Activated T-helper 1 cell treated with anti-CD3 and anti-CD28 coated beads, Interleukin-12 subunit alpha, Interleukin-12 subunit beta, Interleukin-2, Interleukin-4 antibody, amounts not matched to agents 30 ng/mL and 10 ng/mL and 1 ng/mL, durations not matched to agents 14 hours and 24 hours and 36 hours (primary cell): ENCODE measurements at places on chromosomes 4 and X. TPM values are rescaled to one million over a fixed set of nuclear protein-coding genes. Genes with fewer than 3 reads are reported as not detected.

The CNOT6L gene
- total RNA-seq: 119 and 121 TPM in 2 replicates

The PARM1 gene
- total RNA-seq: not detected in 2 replicates

The MMRN1 gene
- not detected in 2 replicates for total RNA-seq

The SLC9A7 gene
- total RNA-seq: 36.9 and 39.6 TPM in 2 replicates

The PAGE1 gene
- not detected in 2 replicates for total RNA-seq

The MAOB gene
- not detected in 2 replicates for total RNA-seq

The SSX2B gene
- total RNA-seq: not detected in 2 replicates

The RHOXF1 gene
- not detected in 2 replicates for total RNA-seq

The HTATSF1 gene
- total RNA-seq: 50.2 and 54.2 TPM in 2 replicates

GRCh38 chrX:3317191-3317718 is 29.2 kb downstream of the MXRA5 start:
- H3K4me3 ChIP-seq: no peak overlapping the region
- no peaks in the 10 kb centered on the region for H3K36me3 ChIP-seq
- H3K27ac ChIP-seq: no peak overlapping the region
- H3K4me1 ChIP-seq: no peaks in the 10 kb centered on the region

DNA sequence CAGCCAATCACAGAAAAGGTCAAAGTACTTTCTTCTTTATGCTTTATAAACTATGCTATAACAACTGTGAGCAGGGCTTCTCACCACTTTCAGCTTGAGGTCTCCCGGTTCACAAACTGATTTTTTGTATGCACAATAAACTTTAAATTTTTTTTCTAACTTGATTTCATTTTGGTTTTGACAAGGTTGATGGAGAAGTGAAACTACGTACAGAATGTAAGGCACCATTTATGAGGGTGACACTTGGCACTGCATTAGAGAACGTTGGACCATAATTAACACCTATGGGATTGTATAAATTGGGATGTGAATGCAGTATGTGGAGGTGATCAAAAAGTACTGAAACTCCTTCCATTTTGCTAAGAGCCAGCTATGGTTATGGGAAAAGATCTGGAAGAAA is 857.9 kb upstream of the HTR2C start:
- no peak for DNase-seq
- no peak overlapping the region for H3K27ac ChIP-seq
- no peaks in the 10 kb centered on the region for H3K36me3 ChIP-seq
- no peaks in the 10 kb centered on the region for H3K4me1 ChIP-seq
- no peaks in the 10 kb centered on the region for H3K27me3 ChIP-seq

DNA sequence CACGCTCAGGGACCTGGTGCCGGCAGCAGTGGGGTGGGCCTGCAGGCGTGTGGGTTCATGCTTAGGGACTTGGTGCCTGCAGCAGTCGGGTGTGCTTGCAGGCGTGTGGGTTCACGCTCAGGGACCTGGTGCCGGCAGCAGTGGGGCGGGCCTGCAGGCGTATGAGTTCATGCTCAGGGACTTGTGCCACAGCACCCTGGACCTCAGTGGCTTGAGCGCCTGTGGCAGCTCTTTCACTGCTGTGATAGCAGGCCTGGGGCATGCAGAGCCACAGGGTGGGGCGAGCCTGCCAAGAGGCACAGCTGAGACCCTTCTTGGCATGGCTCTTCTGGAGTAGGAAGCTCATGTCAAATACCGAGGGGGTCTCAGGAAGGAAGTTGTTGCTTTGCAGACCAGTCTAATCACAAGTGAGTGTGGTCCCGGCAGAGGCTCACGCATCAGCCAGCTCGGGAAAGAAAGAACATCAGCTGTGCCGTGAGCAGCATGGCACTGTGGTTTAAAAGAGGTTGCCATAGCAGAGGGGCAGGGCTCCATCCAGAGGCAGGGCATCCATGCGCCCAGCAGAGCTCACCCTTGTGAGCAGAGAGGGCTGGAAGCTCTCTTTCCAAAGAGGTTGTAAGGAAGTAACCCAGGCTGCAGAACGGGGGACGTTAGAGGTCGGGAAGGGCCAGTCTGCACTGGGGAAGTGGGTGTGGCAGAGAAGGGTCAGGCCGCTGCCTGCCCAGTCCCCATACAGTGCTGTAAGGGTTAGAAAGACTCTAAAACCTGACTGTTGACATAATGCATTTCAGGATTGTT is 21.1 kb downstream of the PIGG start:
- H3K27ac ChIP-seq: no peak overlapping the region
- H3K4me1 ChIP-seq: no peaks in the 10 kb centered on the region
- H3K27me3 ChIP-seq: no peaks in the 10 kb centered on the region
- no peak for DNase-seq
- peaks cover 65% of the 10 kb centered on the region for H3K36me3 ChIP-seq

GRCh38 chrX:57172544-57172943 is 35.3 kb upstream of the SPIN2A start:
- no peaks in the 10 kb centered on the region for H3K27me3 ChIP-seq
- no peaks in the 10 kb centered on the region for H3K4me1 ChIP-seq
- H3K36me3 ChIP-seq: no peaks in the 10 kb centered on the region
- no peak for DNase-seq

GRCh38 chr4:168891086-168891485 is 119.0 kb downstream of the CBR4 start:
- DNase-seq: no peak
- no peaks in the 10 kb centered on the region for H3K4me1 ChIP-seq
- no peaks in the 10 kb centered on the region for H3K36me3 ChIP-seq
- no peaks in the 10 kb centered on the region for H3K27me3 ChIP-seq

- H3K27me3 ChIP-seq: no peaks in the 10 kb centered on the region
- H3K36me3 ChIP-seq: peaks cover 11% of the 10 kb centered on the region
- DNase-seq: peak; percentile 22
- peak overlapping the region; percentile 99 for H3K27ac ChIP-seq
- peaks cover 45% of the 10 kb centered on the region for H3K4me1 ChIP-seq
- peak overlapping the region; percentile 97 for H3K4me3 ChIP-seq
Measured at GRCh38 chr4:83285055-83285407, 433 bp upstream of the COQ2 start.

GRCh38 chr4:102308032-102308799 is 37.1 kb downstream of the SLC39A8 start:
- peaks cover 36% of the 10 kb centered on the region for H3K36me3 ChIP-seq
- DNase-seq: no peak
- no peak overlapping the region for H3K4me3 ChIP-seq
- no peak overlapping the region for H3K27ac ChIP-seq

- H3K4me3 ChIP-seq: no peak overlapping the region
- H3K4me1 ChIP-seq: peaks cover 8% of the 10 kb centered on the region
- no peak for DNase-seq
- H3K27me3 ChIP-seq: peaks cover 55% of the 10 kb centered on the region
- no peak overlapping the region for H3K27ac ChIP-seq
- no peaks in the 10 kb centered on the region for H3K36me3 ChIP-seq
Measured at GRCh38 chr4:76252271-76252653, 741 bp downstream of the FAM47E start.

DNA sequence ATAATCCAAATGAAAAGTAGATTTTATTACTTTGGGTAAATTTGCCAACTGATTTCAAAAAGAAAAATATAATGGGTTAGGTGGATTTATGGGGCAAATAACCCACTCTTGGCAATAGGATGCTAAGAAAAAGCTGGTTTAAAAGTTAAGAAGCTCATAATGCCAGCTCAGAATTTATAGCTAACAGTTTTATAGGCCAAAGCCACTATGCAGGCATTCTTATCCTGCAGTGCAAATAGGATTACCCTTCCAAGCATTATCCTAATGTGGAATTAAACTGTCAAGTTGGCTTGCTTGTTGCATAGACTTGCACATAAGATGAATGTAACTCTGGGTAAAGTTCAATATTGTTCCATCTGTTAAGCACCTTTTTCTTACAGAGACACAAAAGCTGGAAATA is 703.0 kb downstream of the PCDH18 start:
- H3K27ac ChIP-seq: no peak overlapping the region
- H3K36me3 ChIP-seq: no peaks in the 10 kb centered on the region
- no peak overlapping the region for H3K4me3 ChIP-seq
- no peaks in the 10 kb centered on the region for H3K4me1 ChIP-seq

- H3K27me3 ChIP-seq: peaks cover 2% of the 10 kb centered on the region
- no peak overlapping the region for H3K4me3 ChIP-seq
- H3K27ac ChIP-seq: no peak overlapping the region
- no peaks in the 10 kb centered on the region for H3K4me1 ChIP-seq
Measured at GRCh38 chrX:111568354-111568753, 56.9 kb downstream of the SERTM2 start.

DNA sequence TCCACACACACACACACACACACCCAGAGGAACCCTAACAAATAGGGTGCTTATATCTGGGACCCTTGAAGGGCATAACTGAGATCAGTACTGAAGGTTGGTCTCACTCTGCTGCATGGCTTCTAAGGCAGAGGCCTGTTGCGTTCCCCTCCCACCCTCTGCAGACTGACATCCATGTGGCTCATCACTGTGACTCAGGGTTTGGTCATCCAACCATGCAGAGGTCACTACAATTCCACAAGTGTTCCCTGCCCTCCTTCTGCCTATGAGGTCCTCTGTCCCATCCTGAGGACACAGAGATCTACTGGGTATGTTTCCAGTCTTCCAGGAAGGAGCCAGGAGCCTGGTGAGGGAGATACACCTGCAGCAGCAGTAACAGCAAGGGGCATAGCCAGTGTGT is 55.8 kb downstream of the XAGE2 start:
- H3K27ac ChIP-seq: no peak overlapping the region
- no peaks in the 10 kb centered on the region for H3K36me3 ChIP-seq
- no peak for DNase-seq

DNA sequence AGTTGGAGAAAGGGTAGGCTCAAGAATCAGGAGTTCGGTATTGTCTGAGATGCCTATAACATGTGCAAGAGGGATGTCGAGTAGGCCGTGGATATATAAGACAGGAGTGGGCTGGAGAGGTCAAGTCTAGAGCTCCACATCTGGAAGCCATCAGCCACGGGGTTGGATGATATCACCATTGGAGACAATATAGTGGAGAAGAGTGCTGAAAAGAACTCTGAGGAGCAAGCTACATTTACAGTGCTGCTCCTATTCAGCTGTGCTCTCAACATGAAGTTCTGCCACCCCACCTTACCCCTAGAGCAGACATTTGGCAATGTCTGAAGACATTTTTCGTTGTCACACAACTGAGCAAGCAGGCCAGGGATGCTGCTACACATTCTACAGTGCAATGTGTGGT is 20.9 kb upstream of the PLAC1 start:
- no peaks in the 10 kb centered on the region for H3K4me1 ChIP-seq
- H3K36me3 ChIP-seq: no peaks in the 10 kb centered on the region
- H3K4me3 ChIP-seq: no peak overlapping the region
- no peak for DNase-seq

DNA sequence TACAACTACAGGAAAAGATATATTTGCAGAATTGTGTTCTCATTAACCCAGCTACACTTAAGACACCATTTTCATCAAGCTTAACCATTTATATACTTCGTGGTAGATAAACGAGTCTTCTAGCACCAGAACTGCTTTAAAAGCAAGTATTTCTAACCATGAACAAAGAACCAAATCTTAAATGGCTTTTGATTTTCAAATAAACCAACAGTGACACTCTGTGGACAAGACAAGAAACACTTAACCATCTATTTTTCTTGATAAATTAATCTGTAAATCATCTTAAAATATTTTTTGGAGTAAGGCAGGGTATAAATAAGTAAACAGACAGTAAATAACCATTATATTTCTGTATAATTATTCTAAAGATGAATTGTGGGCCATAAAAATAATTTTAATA is 10.2 kb downstream of the BEND2 start:
- DNase-seq: no peak
- peaks cover 2% of the 10 kb centered on the region for H3K27me3 ChIP-seq
- no peaks in the 10 kb centered on the region for H3K36me3 ChIP-seq
- H3K4me1 ChIP-seq: no peaks in the 10 kb centered on the region

GRCh38 chrX:123331349-123331748 is 147.3 kb downstream of the GRIA3 start:
- H3K36me3 ChIP-seq: no peaks in the 10 kb centered on the region
- no peak overlapping the region for H3K27ac ChIP-seq
- H3K4me1 ChIP-seq: no peaks in the 10 kb centered on the region
- no peaks in the 10 kb centered on the region for H3K27me3 ChIP-seq

- H3K4me3 ChIP-seq: no peak overlapping the region
- H3K36me3 ChIP-seq: no peaks in the 10 kb centered on the region
- DNase-seq: no peak
- H3K27ac ChIP-seq: no peak overlapping the region
- no peaks in the 10 kb centered on the region for H3K4me1 ChIP-seq
- peaks cover 13% of the 10 kb centered on the region for H3K27me3 ChIP-seq
Measured at GRCh38 chrX:109508915-109509314, 27.0 kb upstream of the GUCY2F start.

DNA sequence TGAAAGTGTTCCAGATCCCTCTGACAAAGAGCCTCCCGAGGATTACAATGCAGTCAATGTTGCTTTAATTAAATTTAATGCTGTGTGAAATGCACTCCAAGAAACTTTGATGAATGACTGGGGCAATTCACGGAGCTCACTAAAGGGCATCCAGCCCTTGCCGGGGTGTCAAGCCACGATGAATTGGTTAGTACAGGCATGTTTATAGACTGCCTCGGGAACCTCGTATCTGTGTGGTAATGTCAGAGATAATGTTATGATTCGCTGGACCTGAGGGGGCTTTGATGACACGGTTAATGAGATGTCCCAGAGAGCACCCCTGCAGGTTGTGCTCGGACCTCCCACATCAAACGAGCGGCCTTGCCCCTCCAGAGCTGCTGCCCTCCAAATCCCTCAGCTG is 428.8 kb downstream of the NKX6-1 start:
- H3K27me3 ChIP-seq: no peaks in the 10 kb centered on the region
- DNase-seq: no peak
- H3K27ac ChIP-seq: no peak overlapping the region
- no peak overlapping the region for H3K4me3 ChIP-seq
- H3K4me1 ChIP-seq: no peaks in the 10 kb centered on the region
- H3K36me3 ChIP-seq: no peaks in the 10 kb centered on the region

- H3K4me3 ChIP-seq: no peak overlapping the region
- no peaks in the 10 kb centered on the region for H3K4me1 ChIP-seq
- H3K27ac ChIP-seq: no peak overlapping the region
- no peak for DNase-seq
Measured at GRCh38 chr4:42716996-42717395, 60.1 kb upstream of the ATP8A1 start.

- H3K4me1 ChIP-seq: no peaks in the 10 kb centered on the region
- no peak for DNase-seq
- H3K4me3 ChIP-seq: no peak overlapping the region
- no peak overlapping the region for H3K27ac ChIP-seq
- no peaks in the 10 kb centered on the region for H3K36me3 ChIP-seq
Measured at GRCh38 chr4:10571909-10572308, 112.7 kb downstream of the CLNK start.

GRCh38 chr4:185202984-185203485 is 765 bp downstream of the CFAP97 start:
- H3K4me1 ChIP-seq: peaks cover 36% of the 10 kb centered on the region
- DNase-seq: no peak
- H3K27ac ChIP-seq: peak overlapping the region; percentile 100
- H3K27me3 ChIP-seq: peaks cover 1% of the 10 kb centered on the region
- peaks cover 5% of the 10 kb centered on the region for H3K36me3 ChIP-seq

GRCh38 chr4:181548873-181549575 is 694.2 kb upstream of the TENM3 start:
- H3K4me3 ChIP-seq: no peak overlapping the region
- H3K4me1 ChIP-seq: no peaks in the 10 kb centered on the region
- no peak for DNase-seq
- H3K27me3 ChIP-seq: no peaks in the 10 kb centered on the region
